ENCODE measurements at places on chromosomes 13 and 19. TPM values are rescaled to one million over a fixed set of nuclear protein-coding genes. Genes with fewer than 3 reads are reported as not detected.

DNA sequence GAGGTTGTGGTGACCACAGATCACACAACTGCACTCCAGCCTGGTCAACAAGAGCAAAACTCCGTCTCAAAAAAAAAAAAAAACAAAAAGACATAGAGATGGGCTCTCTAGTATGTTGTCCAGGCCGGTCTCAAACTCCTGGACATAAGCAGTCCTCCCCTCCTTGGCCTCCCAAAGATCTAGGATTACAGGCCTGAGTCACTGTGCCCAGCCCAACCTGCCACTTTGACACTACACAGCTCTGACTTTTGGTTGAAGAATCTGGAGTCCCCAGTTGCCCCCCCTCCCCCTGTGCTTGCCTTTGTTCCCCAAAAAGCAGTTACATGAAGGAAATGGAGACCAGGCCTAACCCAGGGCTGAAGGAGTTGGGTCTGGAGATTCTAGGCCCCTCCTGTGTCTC, 12.9 kb downstream of the CARM1 start:
- no peak overlapping the region for H3K4me3 ChIP-seq
- H3K27ac ChIP-seq = no peak overlapping the region
- no peak for DNase-seq
- H3K4me1 ChIP-seq = peaks cover 44% of the 10 kb centered on the region
- H3K36me3 ChIP-seq = no peaks in the 10 kb centered on the region

GRCh38 chr13:90032313-90032712, 1315.2 kb upstream of the MIR17HG start:
- DNase-seq = no peak
- H3K4me3 ChIP-seq = no peak overlapping the region
- no peaks in the 10 kb centered on the region for H3K27me3 ChIP-seq
- H3K27ac ChIP-seq = no peak overlapping the region
- H3K4me1 ChIP-seq = no peaks in the 10 kb centered on the region

GRCh38 chr13:64546371-64546770, 2683.8 kb downstream of the PCDH9 start:
- no peaks in the 10 kb centered on the region for H3K4me1 ChIP-seq
- DNase-seq = no peak
- H3K27me3 ChIP-seq = no peaks in the 10 kb centered on the region
- no peak overlapping the region for H3K27ac ChIP-seq

DNA sequence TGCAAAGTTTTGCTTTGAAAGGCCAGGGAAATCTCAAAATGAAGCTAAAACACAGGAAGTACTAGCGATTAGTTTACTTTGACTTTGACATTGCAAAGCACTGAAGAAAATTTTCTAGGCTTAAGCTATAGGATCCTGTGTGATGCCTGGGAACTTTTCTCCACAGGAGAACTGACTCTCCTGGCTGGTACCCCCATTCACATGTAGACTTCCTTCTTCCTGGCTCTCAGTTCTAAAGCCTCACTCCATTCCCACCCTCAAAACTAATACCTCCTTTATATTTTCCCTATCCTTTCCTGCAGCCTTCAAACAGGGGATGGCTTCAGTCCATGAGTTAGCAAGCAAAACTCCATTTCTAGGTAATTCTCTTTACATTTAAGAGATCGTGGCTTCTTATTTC, 189.5 kb downstream of the SLITRK1 start:
- H3K27me3 ChIP-seq = no peaks in the 10 kb centered on the region
- H3K27ac ChIP-seq = no peak overlapping the region
- no peak overlapping the region for H3K4me3 ChIP-seq
- no peak for DNase-seq

DNA sequence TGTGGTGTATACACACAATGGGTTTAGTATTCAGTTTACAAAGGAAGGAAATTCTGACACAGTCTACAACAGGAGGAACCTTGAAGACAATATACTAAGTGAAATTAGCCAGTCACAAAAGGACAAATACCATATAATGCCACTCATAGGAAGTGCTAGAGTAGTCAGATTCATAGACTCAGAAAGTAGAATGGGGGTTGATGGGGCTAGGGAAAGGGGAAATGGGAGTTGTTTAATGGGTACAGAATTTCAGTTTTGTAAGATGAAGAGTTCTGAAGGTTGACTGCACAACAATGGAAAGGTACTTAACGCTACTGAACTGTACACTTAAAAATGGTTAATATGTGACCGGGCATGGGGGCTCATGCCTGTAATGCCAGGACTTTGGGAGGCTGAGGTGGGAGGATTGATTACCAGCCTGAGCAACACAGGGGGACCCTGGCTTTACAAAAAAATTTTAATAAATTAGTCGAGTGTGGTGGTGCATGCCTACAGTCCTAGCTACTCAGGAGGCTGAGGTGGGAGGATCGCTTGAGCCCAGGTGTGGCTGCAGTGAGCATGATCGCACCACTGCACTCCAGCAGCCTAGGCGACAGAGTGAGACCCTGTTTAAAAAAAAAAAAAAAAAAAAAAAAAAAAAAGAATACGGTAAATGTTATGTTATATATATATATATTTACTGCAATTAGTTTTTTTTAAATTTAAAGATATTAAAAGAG, 45.0 kb downstream of the SLC15A1 start:
- no peaks in the 10 kb centered on the region for H3K27me3 ChIP-seq
- no peak overlapping the region for H3K27ac ChIP-seq
- no peak overlapping the region for H3K4me3 ChIP-seq
- no peaks in the 10 kb centered on the region for H3K36me3 ChIP-seq
- no peak for DNase-seq

Gene SKA3
- not detected for total RNA-seq

Gene ZNF730
- not detected for total RNA-seq

Gene DENND1C
- total RNA-seq = 3.9 TPM

Measured in thoracic aorta (tissue), 2 donors.